ENCODE measurements at places on chromosomes 5 and 9.

- DNase-seq: no peak
Observed at GRCh38 chr5:14928661-14929060, 57.1 kb upstream of the ANKH start.

DNA sequence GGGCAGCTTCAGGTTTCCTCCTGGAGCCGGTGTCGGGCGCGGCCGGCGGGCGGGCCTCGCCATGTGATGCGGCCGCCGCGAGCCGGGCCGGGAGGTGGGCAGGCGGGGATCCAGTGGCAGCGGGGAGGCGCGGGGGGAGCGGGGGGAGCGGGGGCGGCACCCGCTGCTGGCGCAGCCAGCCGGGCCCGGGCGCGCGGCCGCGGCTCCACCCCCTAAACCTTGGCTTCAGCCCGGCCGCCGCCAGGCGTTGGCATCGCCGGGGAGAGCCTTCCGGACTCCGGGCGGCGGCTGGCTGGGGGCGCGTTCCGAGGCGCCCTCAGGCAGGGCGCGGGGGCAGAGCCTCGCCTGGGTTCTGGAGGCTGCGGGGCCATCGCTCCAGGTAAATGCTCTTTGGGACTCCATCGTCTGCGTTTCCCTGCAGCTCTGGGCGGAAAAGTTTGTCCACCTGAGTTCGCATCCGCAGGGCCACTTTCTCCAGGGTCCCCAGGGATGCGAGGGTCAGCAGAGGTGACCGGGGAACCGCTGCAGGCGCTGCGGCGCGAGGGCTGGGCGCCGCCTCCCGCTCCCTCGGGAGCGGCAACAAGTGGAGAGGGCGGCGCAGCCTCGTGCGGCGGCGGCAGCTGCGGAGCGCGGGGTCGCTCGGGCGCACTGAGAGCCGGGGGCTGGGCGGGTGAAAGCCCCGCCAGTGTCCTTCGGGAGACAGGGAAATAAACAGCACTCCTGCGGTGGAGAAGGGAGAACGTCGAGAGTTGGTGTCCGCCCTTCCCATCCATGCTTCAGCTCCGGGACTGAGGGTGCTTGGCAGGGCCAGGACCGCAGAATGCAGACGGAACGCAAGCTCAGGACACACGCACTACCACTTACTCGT, at the start of gene ARHGEF28:
TSS of gene ARHGEF28 (plus strand) at position 253 of the 868 bp plus-strand sequence. CDS start 58,656 bp downstream, outside the sequence.
- DNase-seq: no peak

GRCh38 chr5:76813982-76814562, 4.8 kb upstream of the F2RL1 start:
- DNase-seq: no peak

DNA sequence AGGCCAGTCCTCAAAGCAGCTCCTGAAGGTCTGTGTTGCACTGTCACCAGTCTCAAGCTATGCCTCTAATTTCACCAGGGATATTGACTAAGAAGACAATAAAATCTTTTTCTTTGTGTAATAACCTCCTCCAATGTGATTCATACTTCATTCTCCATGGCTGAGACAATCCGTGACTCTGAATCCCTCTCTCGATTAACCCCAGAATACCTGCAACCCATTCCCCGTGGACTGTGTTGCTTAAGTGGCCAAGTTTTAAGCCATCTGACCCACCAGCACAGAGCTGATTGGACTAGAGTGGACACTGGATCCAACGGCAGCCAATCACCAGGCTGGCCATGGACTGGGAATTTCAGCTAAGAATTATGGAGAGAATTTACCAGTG, 5.4 kb upstream of the CCIN start:
- no peak for DNase-seq

- no peak for DNase-seq
Observed at GRCh38 chr5:91053741-91054025, 329.4 kb downstream of the ARRDC3 start.

DNA sequence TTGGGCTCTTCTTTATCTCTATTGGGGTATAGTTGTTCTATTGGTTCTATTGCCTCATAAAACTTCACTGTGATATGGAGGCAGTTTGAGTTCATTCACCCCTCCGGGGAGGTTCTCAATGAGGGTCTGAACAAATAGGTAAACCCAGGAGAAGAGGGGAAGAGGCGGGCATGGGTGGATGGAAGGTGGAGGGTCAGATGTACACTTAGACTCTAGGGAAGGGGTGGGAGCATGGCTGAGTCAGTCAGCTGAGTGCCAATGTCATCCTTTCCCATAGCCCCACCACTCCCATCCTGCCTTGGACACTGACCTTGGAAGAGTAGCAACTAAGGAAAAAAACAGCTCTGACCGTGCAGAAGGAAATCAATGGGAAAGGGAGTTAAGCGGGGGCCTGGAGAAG, 9.9 kb upstream of the FABP6 start:
- DNase-seq: no peak

DNA sequence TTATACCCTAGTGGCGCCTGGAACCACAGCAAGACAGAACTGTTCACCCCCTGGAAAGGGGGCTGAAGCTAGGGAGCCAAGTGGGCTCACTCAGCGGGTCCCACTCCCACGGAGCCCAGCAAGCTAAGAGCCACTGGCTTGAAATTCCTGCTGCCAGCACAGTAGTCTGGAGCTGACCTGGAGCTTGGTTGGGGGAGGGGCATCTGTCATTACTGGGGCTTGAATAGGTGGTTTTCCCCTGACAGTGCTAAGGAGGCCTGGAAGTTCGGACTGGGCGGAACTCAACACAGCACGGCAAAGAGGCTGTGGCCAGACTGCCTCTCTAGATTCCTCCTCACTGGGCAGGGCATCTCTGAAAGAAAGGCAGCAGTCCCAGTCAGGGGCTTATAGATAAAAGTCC, 19.5 kb downstream of the BTNL3 start:
- DNase-seq: no peak

- DNase-seq: no peak
Observed at GRCh38 chr9:113828221-113828620, 47.9 kb upstream of the ZNF618 start.

GRCh38 chr5:66966439-66966838, 230.2 kb downstream of the CD180 start:
- DNase-seq: no peak

DNA sequence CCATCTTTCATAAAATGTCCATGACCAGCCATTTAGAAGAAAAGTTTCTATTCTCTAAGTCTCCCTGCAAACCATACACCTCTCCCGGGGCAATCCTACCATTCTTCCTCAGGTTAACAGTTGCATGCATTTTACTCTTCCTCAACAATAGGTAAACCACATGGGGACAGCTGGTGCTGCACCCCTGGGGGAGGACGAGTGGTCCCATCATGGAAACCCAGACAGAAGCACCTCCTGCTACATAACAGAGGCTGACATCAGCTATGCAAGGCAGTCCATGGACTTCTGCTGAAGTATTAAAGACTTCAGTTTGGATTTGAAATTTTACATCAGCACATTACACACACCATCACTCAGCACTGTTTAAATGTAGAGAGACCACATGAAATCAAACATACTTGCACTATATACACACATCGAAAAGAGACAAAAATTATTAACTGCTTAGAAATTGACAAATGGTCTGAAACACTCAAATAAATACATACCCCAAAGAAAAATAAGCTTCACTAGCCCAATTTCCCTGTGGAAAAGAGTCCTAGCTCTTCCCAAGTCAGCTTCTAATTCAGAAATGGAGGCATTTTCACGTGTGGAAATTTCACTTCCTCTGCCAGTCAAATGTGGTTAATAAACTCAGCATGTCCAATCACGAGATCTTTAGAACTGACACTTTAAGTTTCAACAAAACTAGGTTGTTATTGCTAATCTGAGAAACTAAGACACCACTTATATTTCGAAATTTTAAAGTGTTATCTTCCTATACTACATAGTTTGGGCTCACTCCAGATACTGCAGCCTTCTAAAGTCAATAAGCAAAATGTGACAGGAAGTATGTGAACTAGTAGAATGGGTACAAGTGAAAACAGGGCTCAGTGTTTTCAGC, 173.4 kb downstream of the ROR2 start:
- DNase-seq: no peak

Measured in Jurkat, Clone E6-1 (cell line).